ENCODE measurements at places on chromosomes 1 and 21.

DNA sequence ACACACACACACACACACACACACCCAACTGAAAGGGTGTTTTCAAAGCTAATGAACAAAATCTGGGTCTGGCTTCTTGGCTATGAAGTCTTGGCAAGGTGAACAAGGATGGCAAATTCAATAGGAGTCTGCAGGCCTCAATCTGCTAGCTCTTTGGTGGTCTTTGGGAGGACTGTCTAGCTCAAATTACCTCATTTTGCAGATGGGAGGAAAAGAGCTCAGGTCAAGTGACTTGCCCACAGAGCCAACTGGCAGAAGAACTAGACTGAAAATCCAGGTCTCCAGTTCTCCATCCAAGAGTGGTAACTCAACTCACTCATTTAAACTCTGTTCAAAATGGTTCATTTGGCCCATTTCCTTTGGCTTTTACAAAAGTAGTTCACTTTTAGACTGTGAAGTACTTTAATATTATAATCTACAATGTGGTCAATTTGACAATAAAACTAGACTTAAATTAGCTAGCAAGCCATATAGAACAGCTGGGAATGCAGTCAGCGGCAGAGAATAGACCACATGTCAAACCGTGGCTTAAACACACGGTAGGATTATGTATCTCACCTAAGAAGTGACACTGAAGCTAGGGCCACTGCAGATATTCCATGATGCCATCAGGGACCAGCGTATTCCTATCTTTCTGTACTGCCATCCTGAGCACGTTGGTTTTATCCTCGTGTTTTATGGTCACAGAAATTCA is 112.9 kb downstream of the APP start:
- no peak for DNase-seq

GRCh38 chr1:152182944-152183361 is 23.9 kb upstream of the RPTN start:
- no peak for DNase-seq

DNA sequence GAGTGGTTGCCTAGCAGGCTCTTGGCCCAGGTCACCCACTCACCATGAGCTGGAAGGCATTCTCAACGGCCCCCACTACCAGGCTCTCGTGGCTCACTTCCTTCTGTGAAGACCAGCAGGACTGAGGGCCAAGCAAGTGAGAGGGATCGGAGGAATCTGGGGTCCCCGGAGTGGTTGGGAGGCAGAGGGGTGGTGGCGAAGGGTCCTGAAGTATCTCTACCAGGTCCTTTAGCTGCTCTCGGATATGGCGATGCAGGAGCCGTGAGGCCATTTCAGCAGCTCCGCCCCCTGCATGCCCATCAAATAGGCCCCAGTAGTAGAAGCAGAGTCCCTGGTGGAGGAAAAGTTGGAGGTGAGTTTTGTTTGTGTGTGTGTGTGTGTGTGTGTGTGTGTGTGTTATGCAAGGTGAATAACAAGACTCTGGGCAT is 2.4 kb downstream of the PPM1J start:
- no peak for DNase-seq

GRCh38 chr21:32587651-32588050 is 2.3 kb upstream of the TCP10L start:
- DNase-seq, result no peak
